Lung (tissue), 17 donors: ENCODE measurements at places on chromosomes 2 and 18. TPM values are rescaled to one million over a fixed set of nuclear protein-coding genes. Genes with fewer than 3 reads are reported as not detected.

DNA sequence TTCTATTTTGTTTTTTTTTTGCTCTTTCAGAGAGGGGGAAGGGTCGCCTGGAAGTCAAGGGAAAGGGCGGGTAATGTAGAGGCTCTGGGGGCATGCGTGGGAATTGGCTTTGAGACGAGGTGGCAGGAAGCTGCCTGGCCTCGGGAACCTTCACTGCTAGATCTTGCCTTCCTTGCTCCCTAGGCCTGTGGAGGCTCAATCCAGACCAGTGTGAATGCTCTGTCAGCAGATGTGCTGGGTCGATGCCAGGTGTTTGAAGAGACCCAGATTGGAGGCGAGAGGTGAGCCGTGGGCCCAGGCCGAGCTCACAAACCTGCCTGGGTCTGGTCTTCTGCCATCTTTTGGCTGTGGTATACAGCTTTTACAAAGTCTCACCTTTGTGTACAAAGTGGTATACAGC is 15.5 kb downstream of the CCT7 start:
- H3K27me3 ChIP-seq = no peaks in the 10 kb centered on the region
- H3K27ac ChIP-seq = no peak overlapping the region
- peaks cover 81% of the 10 kb centered on the region for H3K36me3 ChIP-seq
- H3K4me1 ChIP-seq = no peaks in the 10 kb centered on the region
- no peak for DNase-seq

Gene FIGN
- 0.71 TPM for polyA plus RNA-seq

- H3K36me3 ChIP-seq = no peaks in the 10 kb centered on the region
- peak; percentile 60 for DNase-seq
- peaks cover 4% of the 10 kb centered on the region for H3K27me3 ChIP-seq
- H3K27ac ChIP-seq = no peak within 1 kb of the TSS
- H3K4me3 ChIP-seq = no peak within 1 kb of the TSS
- no peaks in the 10 kb centered on the region for H3K4me1 ChIP-seq
Observed at GRCh38 chr2:94871226-94872087, at the start of gene TEKT4. TSS of gene TEKT4 (plus strand) at chr2:94871430. CDS start at chr2:94871580, 150 bp downstream.

DNA sequence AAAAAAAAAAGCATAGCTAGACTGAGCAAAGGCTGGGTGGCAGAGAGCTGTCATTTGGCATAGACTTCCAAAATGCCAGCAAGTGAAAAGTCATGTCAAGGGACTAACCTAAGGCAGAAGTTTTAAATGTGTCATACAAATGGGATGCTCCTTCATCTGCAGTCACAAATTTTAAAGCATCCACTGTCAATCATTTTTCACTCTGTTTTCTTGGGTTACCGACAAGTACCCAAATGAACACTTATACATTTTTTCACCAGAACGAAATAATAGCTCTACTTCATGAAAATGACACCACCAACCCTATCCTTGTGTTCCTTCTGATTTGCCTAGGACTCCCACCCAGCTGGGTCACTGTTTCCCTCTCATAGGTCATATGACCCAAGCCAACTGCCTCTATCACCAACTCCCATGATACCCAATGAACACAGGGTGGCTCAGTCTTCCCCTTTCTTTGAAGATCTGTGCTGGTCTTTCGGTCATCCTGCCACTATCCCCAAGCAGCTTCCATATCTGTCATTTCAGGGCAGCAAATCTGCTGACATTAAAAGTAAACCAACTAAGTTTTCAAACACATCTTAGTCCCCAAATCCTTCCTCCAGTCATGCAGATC is 21.5 kb downstream of the KLF7 start:
- no peak for DNase-seq
- peak overlapping the region; percentile 98 for H3K27ac ChIP-seq
- H3K4me3 ChIP-seq = no peak overlapping the region
- no peaks in the 10 kb centered on the region for H3K36me3 ChIP-seq

DNA sequence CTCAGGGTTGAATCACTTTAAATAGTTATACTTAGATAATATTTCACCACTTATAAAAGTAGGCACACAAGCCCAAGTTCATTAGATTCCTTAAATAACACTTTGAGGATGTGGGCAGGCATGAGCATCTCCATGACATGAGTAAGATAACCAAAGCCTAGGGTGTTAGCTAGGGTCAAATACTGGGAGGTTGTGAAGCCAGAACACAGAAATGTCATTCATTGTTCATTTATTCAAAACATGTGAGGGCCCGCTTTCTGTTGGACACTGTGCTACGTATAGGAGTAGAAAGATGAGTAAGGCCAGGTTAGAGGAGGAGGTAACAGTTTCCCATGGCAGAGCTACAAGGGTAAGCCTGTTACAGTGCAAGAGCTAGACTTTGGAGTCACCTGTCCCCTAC is 93.5 kb upstream of the NEDD4L start:
- no peak overlapping the region for H3K27ac ChIP-seq
- H3K36me3 ChIP-seq = no peaks in the 10 kb centered on the region
- H3K27me3 ChIP-seq = no peaks in the 10 kb centered on the region
- DNase-seq = no peak
- no peak overlapping the region for H3K4me3 ChIP-seq

- H3K27ac ChIP-seq = no peak overlapping the region
- peaks cover 7% of the 10 kb centered on the region for H3K36me3 ChIP-seq
- no peak overlapping the region for H3K4me3 ChIP-seq
- H3K27me3 ChIP-seq = no peaks in the 10 kb centered on the region
- H3K4me1 ChIP-seq = no peaks in the 10 kb centered on the region
Observed at GRCh38 chr18:54148678-54149077, 75.8 kb downstream of the MBD2 start.

Gene GDF7
- polyA plus RNA-seq = 0.10 TPM

DNA sequence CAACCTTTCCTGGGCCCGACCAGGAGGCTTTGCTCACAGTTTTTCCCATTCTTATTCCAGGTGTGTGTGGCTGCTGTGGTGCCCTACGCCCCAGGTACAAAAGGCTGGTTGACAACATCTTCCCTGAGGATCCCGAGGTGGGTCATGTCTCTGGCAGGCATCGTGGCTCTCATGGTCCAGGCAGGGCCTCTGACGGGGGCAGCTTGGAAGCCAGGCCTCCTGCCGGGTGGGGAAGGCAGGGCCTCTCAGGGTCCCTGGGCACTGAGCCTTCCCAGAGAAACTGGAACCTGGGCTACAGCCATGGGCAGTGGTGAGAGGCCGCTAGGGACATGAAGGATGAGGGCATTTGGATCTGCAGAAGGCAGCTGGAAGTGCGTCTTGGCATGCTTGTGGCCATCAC is 49.4 kb downstream of the EFR3B start:
- H3K36me3 ChIP-seq = no peaks in the 10 kb centered on the region
- H3K4me1 ChIP-seq = peaks cover 22% of the 10 kb centered on the region
- no peak overlapping the region for H3K4me3 ChIP-seq
- no peak overlapping the region for H3K27ac ChIP-seq
- H3K27me3 ChIP-seq = no peaks in the 10 kb centered on the region

DNA sequence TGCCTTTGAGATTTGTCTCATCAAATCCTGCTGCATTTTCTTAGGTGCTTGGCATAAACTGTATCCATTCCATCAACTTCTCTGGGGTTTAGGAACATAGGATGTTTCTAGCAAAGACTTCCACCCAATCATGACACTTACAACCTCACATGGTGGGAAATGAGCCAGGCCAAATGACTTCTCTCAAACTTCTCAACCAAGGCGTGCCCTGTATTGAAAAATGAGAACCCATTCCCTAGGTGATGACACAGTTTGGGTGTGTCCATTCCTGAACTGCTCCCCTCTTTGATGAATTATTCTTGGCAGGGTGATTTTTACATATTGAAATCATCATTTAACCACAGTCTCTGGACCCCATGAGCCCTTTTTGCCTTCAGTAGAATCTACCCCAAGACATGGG is 161.1 kb downstream of the EN1 start:
- H3K36me3 ChIP-seq = no peaks in the 10 kb centered on the region
- no peak for DNase-seq
- no peak overlapping the region for H3K4me3 ChIP-seq
- H3K27me3 ChIP-seq = no peaks in the 10 kb centered on the region
- H3K27ac ChIP-seq = no peak overlapping the region

Gene IL36RN
- polyA plus RNA-seq = 0.01 TPM

Gene SPATS2L
- polyA plus RNA-seq = 30.5 TPM

Gene UGT1A5
- polyA plus RNA-seq = not detected

DNA sequence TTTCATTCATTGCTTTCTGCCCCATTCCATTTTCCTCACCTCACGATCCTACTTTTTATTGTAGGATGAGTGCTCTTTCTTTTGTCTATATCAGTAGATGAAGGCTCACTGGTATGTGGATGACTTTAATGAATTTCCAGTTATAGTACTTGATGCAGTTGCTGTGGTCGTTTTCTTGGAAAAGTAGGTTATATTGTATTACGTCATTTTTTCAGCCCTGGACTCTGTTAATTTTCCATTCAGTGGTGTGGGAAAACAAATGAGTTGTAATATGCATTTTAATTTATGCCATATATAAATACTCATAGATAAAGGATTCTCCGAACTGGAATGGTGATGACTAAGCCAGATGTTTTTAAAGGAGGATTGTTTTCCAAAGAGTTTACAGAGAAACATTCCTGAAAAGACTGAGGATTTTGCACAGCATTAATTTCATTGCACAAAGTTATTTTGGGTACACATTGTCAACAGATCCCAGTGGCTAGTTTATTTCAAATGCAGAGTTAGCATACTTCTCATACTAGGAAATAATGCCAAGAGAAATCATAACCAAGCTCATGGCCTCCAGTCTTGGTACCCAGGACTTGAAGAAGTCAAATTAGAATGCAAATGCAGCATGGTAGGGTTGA is 189.7 kb downstream of the PAX3 start:
- no peaks in the 10 kb centered on the region for H3K36me3 ChIP-seq
- H3K4me3 ChIP-seq = no peak overlapping the region
- H3K27me3 ChIP-seq = no peaks in the 10 kb centered on the region

GRCh38 chr2:191321861-191322662 is 76.9 kb downstream of the MYO1B start:
- DNase-seq = no peak
- H3K4me3 ChIP-seq = no peak overlapping the region
- no peaks in the 10 kb centered on the region for H3K36me3 ChIP-seq
- peak overlapping the region; percentile 40 for H3K27ac ChIP-seq
- peaks cover 8% of the 10 kb centered on the region for H3K4me1 ChIP-seq

- no peak overlapping the region for H3K4me3 ChIP-seq
- DNase-seq = peak; percentile 76
- H3K27me3 ChIP-seq = no peaks in the 10 kb centered on the region
Observed at GRCh38 chr18:26813043-26813442, 52.5 kb downstream of the AQP4 start.

Gene ARL5A
- polyA plus RNA-seq = 19.1 TPM

Gene SMAD7
- 32.5 TPM for polyA plus RNA-seq

GRCh38 chr2:15159751-15160177 is 401.4 kb downstream of the NBAS start:
- H3K4me3 ChIP-seq = no peak overlapping the region
- no peaks in the 10 kb centered on the region for H3K27me3 ChIP-seq
- H3K36me3 ChIP-seq = no peaks in the 10 kb centered on the region
- peaks cover 3% of the 10 kb centered on the region for H3K4me1 ChIP-seq
- peak; percentile 40 for DNase-seq

DNA sequence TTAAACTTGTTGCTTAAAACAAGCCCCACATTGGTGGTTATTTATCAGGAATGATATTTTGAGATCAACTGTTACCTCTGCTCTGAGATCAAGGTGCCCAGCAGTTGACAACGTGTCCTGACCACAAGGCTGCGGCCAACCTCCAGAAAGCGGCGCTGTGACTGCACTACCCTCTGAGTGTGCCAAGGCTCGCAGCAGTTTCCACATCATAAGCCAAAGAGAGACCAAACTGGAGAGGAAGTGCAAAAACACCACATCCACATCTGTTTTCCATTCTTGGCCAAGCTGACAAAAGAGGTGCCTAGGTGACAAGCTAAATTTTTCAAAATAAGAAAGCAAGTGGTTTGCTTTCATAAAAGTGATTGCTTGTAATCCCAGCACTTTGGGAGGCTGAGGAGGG is 410.8 kb upstream of the POU3F3 start:
- DNase-seq = no peak
- no peaks in the 10 kb centered on the region for H3K4me1 ChIP-seq
- no peak overlapping the region for H3K4me3 ChIP-seq
- no peak overlapping the region for H3K27ac ChIP-seq

DNA sequence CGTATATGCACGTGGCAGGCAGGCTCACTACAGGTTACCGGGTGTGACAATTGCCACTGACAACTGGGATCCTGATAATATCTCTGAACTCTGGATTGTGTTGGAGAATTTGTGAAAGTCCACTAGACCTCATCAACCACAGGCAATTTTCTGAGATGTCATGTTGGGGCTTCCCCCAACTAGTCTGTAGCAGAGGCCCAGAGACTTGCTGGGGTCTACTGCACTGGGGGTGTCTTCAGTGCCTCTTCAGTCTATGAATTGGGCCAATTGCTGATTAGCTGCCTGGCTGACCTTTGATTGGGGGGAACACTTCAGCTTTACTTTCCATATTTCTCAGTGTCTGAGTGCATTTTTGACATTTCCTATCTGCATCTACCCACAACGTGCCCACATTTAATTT is 201.5 kb downstream of the MTX2 start:
- H3K4me3 ChIP-seq = no peak overlapping the region
- DNase-seq = no peak
- no peak overlapping the region for H3K27ac ChIP-seq
- H3K36me3 ChIP-seq = no peaks in the 10 kb centered on the region

Gene TUBA3E
- not detected for polyA plus RNA-seq

- no peak overlapping the region for H3K27ac ChIP-seq
- H3K4me1 ChIP-seq = peaks cover 6% of the 10 kb centered on the region
- H3K27me3 ChIP-seq = no peaks in the 10 kb centered on the region
- DNase-seq = no peak
- H3K4me3 ChIP-seq = no peak overlapping the region
- H3K36me3 ChIP-seq = no peaks in the 10 kb centered on the region
Observed at GRCh38 chr2:69576880-69577279, 66.7 kb downstream of the AAK1 start.

DNA sequence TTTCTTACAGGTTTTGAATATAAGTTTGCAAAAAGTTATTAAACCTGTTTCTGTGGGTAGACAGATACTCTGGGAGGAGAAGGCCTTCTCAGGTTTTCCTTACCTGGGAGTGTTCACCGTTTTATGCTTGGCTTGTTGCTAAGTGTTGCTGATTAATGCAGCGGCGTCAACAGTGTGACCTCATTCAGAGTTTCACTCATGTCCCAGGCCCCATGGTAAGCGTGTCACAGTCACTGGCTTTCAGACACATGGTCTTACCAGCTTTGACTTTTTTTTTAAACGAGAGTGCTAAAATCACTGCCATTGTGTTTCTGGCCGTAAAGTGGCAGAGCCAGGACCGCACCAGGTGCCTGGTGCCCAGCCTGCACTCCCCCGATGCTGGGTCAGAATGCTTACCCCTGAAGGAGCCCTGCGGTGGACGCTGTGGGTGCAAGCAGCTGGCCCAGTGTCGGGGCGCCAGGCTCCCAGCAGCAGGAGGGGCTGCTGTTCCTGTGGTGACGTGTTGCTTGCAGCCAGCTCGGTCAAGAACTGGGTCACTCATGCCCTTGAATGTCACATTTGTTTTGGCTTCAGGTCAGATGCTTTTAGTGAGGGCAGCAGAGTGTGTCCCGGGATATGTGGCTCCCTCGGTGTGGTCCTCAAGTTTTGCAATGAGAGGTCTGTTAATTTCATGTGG is 3.5 kb downstream of the CAPN10 start:
- H3K4me3 ChIP-seq = no peak overlapping the region
- H3K36me3 ChIP-seq = no peaks in the 10 kb centered on the region
- no peak overlapping the region for H3K27ac ChIP-seq
- no peak for DNase-seq
- no peaks in the 10 kb centered on the region for H3K27me3 ChIP-seq

GRCh38 chr2:9770308-9771100 is 72.8 kb upstream of the TAF1B start:
- no peak overlapping the region for H3K4me3 ChIP-seq
- DNase-seq = peak; percentile 78
- no peaks in the 10 kb centered on the region for H3K36me3 ChIP-seq
- H3K27ac ChIP-seq = no peak overlapping the region
- H3K4me1 ChIP-seq = peaks cover 18% of the 10 kb centered on the region
